ENCODE measurements at places on chromosomes 1 and 21.
A peak's percentile ranks its signal among the peaks of the same experiment; 100 is the strongest.

GRCh38 chr1:174766727-174767126 is 233.0 kb upstream of the CACYBP start:
- DNase-seq, result no peak

DNA sequence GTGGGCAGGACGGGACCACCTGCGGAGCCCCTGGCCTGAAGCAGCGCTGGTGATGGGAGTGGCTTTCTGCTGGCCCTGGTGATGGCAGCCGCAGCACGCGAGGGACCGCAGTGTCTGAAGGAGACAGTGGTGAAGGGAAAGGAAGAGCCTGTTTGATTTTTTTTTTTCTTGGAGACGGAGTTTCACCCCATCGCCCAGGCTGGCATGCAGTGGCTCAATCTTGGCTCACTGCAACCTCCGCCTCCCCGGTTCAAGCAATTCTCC is 40.2 kb upstream of the TRAPPC10 start:
- DNase-seq, result no peak

DNA sequence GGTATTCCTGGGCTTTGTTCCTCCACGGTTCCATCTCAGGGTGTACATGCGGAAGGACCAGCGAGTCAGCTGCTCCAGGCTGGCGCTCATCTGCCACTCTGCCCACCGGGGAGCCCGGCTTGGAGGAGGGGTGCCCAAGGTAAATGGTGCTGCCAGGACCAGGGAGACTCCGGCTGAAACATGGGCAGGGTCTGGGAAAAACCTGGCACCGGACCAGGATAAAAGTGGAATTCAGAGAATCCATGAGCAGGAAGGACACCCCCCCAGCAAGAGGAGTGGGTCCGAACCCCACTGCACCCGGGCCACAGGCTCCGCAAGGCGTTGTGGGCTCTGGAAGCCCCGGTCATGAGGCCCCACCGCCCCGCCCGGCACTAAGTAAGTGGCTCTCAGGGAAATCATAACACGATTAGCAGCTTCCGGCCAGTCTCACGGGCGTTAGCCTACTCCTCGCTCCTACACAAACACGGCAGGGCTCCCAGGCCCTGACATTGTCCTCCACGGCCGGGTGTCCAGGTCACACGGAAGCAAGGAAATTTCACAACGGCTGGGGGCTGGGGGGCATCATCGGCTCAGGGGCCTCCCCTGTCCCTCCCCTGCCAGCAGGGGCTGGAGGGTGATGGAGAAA is 21.1 kb downstream of the MEGF6 start:
- no peak for DNase-seq

DNA sequence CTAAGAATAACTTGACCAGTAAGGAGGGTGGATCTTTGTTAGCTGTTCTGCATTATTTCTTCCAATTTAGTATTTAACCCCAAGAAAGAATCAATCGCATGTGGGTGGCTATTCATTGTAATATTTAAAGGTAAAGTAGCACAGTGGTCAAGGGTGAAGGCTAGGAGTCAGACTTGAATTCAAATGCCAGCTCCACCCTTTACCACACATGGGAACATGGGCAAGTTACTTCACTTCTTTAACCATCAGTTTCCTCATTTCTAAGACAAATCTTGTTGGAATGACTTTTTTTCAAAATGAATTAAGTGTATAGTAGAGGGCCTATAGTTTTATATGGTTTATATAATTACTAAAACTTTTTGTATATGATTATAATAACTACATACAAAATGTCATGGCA is 71.3 kb upstream of the S1PR1 start:
- DNase-seq, result no peak

DNA sequence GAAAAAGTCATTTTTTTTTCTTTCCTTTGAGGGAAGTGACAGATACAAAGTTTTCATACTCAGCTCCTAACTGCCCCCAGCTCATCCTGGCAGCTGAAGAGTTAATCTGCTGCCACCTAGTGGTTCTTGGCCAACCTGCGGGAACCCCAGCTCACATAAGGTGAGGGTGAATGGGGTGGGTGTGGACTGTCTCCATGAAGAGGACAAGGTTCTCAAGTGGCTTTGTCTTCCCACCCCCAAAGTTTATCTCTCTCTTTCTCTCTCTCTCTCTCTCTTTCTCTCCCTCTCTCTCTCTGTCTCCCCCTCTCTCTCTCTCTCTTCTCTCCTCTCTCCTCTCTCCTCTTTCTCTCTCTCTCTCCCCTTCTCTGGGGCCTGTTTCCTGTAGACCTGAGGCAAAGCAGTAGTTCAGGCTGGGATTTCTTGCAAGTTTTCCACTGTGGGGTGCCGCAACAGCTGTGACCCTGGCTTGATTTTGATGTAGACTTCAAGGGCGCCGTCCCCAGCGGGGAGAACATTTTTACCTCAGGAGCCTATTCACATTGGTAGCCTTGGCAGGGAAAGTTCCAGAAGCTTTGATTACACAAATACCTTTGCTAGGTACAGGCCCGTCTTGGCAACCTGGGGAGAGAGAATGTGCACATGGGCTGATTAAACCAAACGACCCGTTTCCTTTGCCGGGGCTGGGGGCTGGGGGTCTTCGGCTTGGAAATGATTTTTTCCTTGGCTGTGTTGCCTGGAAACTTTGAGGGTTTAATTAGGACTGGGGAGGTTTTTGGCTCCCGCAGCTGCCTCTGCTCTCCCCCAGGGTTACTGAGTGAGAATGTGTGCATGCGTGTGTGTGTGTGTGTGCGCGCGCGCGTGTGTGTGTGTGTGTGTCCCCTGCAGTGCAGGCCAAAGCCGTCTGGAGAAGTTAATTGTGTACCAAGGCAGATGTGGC is 135.9 kb downstream of the TM2D1 start:
- DNase-seq, result peak; percentile 62

GRCh38 chr1:175714350-175714749 is 29.0 kb downstream of the TNR start:
- DNase-seq, result no peak

DNA sequence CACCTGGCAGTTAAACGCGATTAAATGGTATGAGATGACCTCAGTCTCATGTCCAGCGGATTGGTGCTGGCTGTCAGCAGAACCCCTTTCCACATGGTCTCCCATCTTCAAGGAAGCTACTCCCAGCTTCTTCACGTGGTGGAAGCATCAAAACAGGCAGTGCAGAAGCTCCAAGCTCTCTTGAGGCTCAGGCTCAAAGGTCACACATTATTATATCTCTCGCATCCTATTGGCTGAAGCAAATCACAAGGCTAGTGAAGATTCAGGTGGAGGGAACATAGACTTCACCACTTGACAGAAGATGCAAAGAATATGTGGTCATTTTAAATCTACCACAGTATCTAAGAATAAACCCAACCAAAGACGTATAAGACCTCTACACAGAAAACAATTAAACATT is 181.9 kb downstream of the VPS13D start:
- no peak for DNase-seq

DNA sequence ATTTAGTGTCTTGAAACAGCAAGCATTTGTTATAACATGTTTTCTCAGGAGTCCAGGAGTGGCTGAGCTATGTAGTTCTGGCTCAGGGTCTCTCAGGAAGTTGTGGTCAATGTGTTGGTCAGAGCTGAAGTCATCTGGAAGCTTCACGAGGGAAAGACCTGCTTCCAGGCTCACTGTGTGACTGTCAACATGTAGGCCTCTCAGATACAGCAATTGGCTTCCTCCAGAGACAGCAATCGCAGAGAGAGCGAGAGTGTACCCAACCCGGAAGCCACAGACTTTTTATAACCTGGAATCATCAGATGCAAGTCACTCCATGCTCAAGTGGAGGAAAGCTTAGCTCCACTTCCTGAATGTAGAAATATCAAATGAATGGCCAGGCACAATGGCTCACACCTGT is 40.9 kb downstream of the TNFRSF9 start:
- DNase-seq, result no peak

GRCh38 chr1:35030756-35031446 is 844 bp downstream of the ZMYM6 start:
- no peak for DNase-seq

- no peak for DNase-seq
Measured at GRCh38 chr1:198082576-198082975, 74.2 kb upstream of the NEK7 start.

DNA sequence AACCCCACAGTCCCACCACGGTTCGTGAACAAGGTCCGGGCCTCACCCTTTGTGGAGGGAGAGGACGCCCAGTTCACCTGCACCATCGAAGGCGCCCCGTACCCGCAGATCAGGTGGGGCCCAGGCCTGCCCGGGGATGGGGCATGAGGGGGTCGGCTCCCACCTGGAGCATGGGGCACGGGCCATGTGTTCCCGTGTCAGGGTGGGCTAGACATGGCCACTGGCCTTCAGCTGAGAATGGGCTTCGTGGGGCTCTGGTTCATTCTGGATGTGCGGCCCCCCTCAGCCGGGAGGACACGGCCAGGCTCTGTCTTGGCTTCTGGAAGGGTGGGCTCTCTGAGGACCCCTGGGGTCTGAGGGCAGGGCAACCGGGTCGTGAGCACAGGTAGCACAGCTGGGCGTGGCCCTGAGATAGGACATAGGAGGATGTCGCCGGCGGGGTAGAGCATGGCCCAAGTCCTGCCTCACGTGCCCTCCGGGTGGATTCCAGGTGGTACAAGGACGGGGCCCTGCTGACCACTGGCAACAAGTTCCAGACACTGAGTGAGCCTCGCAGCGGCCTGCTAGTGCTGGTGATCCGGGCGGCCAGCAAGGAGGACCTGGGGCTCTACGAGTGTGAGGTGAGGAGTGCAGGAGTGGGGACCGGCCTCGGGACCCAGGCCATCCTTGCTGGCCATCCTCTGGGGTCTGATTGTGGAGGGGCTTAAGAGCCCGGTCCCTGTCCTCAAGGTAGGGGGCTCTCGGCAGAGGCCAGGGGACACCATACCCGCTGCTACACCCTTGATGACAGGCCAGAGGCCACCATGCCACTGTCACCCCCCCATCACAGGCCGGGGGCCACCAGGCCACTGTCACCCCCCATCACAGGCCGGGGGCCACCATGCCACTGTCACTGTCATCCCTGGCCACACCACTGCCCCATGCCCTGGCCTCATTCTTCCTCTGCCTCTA is 55.5 kb downstream of the TRIM11 start:
- no peak for DNase-seq

DNA sequence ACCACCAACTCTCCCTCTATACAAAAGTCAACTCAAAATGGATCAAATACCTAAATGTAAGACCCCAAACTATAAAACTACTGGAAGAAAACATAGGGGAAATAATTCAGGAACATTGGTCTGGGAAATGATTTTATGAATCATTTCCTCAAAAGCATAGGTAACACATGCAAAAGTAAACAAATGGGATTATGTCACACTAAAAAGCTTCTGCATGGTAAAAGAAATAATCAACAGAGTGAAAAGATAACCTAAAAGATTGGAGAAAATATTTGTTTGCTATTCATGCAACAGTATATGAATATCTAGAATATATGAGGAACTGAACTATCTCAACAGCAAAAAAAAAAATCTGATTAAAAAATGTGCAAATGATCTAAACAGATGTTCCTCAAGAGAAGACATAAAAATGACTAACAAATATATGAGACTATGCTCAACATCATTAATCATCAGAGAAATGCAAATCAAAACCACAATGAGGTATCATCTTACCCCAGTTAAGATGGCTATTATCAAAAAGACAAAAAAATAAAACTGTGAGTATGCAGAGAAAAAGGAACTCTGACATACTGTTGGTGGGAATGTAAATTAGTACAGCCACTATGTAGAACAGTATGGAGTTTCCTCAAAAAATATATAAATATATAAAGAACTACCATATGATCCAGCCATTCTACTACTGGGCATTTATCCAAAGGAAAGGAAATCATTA is 47.8 kb downstream of the VCAM1 start:
- DNase-seq, result no peak

DNA sequence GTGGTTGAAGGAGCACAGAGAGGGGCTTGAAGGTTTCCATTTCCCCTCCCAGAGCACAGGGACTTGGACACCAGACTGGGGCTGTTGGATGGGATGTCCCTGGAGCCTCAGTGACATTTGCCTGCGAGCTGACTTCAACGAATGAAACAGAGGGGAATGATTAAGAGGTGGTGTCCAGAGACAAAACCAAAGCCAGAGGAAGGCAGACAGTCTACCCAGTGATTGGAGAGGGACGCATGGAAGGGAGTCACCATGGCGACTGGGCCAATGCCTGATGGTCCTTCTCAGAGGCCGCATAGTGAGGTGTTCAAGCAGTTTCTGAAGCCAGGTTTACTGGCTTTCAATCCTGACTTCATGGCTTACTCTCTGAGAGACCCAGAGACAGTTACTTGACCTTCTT is 77.2 kb downstream of the NUF2 start:
- DNase-seq, result no peak

GRCh38 chr1:238951809-238952208 is 434.6 kb upstream of the CHRM3 start:
- no peak for DNase-seq

DNA sequence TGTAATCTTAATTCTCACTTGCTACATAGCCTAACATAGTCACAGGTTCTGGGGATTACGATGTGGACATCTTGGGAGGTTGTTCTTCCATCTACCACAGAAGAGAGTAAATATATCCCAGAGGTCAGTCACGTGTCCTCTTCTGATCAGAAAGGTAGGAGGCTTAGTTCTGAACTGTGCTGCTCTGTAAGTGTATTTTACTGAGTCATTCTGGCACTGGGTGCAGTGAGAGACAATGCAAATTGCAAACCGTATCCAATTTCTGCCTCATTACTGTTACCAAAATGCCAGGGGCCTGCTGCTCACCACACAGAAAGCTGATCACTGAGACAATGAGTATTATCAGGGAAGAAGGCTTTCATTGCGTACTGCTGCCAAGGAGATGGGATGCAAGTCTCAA is 104.0 kb downstream of the GABPA start:
- DNase-seq, result peak; percentile 36

DNA sequence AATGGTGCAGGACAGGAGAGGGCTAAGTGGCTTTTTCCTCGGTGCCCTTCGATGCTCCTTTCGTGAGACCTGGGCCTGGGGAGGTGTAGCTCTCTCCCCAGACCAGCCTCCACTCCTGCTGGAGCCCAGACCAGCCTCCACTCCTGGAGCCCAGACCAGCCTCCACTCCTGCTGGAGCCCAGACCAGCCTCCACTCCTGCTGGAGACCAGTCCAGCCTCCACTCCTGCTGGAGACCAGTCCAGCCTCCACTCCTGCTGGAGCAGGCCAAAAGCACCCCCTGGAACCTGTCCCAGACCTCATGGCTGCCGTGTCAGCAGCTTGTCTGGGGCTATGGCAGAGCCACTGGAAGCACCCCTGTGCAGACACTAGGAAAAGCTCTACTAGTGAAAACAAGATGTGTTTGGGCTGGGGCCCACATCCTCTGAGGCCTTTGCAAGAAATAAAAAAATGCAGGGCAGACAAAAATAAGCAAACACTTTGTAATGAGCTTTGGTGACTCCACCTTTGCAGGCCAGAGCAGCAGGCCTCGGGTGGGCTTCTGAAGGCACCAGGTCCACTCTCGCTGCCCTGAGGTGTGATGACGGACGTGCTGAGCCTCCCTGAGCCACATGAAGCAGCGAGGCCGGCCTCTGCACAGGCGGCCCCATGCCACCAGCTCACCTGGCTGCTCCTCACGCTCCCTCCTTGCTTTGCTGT is 116.0 kb upstream of the IFFO2 start:
- no peak for DNase-seq
